Stimulated activated CD8-positive, alpha-beta memory T cell treated with anti-CD3 and anti-CD28 coated beads, Interleukin-15, amount 100 ng/mL, for 4 hours (primary cell): ENCODE measurements at places on chromosomes 4 and X.
A peak's percentile ranks its signal among the peaks of the same experiment; 100 is the strongest.

DNA sequence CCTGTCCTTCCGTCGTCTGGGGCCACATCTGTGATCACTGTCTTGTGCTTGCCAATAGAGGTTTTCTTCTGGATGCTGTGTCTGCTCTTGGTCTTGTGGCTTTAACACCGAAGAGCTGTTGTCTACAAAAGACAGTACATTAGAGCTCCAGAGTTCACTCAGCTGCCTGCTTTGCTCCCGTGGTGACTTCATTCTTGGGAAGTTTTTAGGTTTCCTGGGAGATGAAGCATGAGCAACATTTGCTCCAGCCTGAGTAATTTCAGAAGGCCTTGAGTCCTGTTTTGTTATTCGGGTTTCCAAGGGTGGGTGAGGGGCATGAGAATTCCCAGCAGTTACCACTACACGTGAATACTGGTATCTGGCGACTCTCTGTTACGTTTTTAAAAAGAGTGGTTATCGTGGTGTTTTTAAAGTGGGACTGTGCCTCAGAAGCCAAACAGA lies 189.2 kb downstream of the SHROOM3 start:
- no peak for DNase-seq

GRCh38 chr4:84167093-84167492 lies 332.0 kb downstream of the NKX6-1 start:
- no peak for DNase-seq

- no peak for DNase-seq
Measured at GRCh38 chr4:20075248-20075871, 176.3 kb upstream of the SLIT2 start.

- DNase-seq = no peak
Measured at GRCh38 chr4:76987685-76988084, 38.1 kb downstream of the SEPTIN11 start.

- no peak for DNase-seq
Measured at GRCh38 chrX:133335027-133335426, 80.3 kb downstream of the GPC4 start.

- DNase-seq = peak; percentile 8
Measured at GRCh38 chrX:24395775-24396174, 35.3 kb downstream of the SUPT20HL1 start.

- DNase-seq = no peak
Measured at GRCh38 chrX:97045470-97045869, 161.8 kb downstream of the RPA4 start.
